ENCODE measurements at places on chromosomes 7 and 10.

DNA sequence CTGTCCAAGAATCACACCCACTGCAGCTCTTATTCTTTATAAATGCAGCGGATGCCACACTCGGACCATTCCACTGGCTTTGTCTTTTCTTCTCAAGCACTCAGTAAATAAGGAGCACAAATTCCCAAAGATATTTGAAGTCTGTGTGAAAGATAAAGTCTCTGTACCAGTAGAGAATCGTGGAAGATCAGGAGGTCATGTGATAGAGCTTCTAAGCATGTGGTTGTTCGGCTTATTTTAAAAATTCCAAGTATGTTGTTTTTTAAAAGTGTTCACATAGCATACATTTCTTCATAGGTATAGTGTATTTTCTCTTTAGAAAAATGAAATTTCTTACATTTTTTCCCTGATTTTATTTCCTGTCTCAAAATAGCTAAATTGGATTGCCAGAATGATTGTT is 75.8 kb downstream of the NOC3L start:
- DNase-seq = no peak

GRCh38 chr10:71039551-71039950 is 151.2 kb upstream of the PCBD1 start:
- no peak for DNase-seq

DNA sequence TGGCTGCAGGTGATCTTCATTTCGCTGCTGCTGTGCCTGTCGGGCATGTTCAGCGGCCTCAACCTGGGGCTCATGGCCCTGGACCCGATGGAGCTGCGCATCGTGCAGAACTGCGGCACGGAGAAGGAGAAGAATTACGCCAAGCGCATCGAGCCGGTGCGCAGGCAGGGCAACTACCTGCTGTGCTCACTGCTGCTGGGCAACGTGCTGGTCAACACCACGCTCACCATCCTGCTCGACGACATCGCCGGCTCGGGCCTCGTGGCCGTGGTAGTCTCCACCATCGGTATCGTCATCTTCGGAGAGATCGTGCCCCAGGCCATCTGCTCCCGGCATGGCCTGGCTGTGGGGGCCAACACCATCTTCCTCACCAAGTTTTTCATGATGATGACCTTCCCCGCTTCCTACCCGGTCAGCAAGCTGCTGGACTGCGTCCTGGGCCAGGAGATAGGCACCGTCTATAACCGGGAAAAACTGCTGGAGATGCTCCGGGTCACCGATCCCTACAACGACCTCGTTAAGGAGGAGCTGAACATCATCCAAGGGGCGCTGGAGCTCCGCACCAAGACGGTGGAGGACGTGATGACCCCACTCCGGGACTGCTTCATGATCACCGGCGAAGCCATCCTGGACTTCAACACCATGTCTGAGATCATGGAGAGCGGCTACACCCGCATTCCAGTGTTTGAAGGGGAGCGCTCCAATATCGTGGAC is 1.3 kb downstream of the CNNM2 start:
- no peak for DNase-seq

DNA sequence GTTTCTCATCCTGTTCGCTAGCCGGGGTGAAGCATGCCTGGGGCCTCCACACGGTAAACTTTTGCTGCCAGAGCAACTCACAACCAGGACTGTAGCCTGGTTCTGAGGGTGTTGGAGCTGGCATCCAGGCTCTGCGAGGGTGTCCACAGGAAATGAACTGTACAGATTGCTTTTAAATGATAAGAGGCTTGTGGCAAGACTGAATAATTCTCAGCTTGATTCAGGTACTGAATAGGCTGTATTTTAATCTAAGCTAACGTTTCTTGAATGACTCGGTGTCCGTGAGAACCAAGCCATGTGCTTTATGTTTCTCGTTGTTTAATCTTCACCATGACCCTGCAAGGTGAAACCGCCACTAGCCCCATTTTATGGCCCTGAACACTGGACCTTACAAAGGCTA is 49.3 kb downstream of the EEPD1 start:
- no peak for DNase-seq
